NCI-H2081 treated with DMSO at 0.1 percent for 48 hours (cell line): ENCODE measurements at places on chromosomes 6 and 20.
A peak's percentile ranks its signal among the peaks of the same experiment; 100 is the strongest.

DNA sequence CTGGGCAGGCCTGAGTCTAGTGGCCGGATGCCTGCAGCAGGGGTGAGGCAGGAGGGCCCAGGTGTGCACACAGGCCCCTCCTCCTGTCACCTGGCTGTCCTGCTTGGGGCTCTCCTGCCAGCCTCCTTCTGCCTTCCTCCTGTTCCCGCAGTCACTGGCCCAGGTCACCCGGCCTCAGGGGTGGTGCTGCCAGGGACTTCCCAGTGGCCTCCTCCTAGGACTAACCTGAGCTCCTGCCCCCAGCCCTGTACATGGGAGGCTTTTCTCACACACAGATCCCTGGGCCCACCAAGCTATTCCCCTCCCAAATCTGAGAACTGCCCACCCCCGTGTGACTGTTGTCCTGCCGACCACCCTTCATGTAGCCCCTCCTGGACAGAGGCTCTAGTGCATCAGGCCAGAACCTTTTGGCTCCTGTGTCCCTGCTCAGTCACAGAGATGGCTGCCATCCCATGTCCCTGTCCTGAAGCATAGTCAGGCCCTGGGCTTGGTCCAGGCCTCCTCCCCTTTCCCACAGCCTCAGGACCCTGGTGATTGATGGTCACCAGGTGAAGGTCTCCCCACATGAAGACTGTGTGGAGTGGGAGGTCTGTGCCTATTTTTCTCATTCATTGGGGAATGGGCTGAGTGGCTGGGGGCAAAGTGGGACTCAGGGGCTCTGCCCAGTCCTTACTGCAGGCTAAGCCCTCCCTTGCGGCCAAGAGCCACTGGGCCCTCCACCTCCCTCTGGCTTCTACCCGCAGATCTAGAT, 1.1 kb upstream of the ULBP1 start:
- DNase-seq, result no peak

- DNase-seq, result no peak
These were observed 10.4 kb upstream of the ABHD16B start for GRCh38 chr20:63850689-63851547.

GRCh38 chr6:104428184-104428583, 431.5 kb downstream of the HACE1 start:
- no peak for DNase-seq

GRCh38 chr6:7215131-7215530, 97.9 kb downstream of the SSR1 start:
- no peak for DNase-seq

- DNase-seq, result no peak
These were observed at the start of gene CST2 for GRCh38 chr20:23826541-23827021. CST2 (minus strand) TSS chr20:23826729; CDS start chr20:23826660, 69 bp downstream.

- DNase-seq, result no peak
These were observed 19.9 kb downstream of the UQCC2 start for GRCh38 chr6:33691456-33692077.

DNA sequence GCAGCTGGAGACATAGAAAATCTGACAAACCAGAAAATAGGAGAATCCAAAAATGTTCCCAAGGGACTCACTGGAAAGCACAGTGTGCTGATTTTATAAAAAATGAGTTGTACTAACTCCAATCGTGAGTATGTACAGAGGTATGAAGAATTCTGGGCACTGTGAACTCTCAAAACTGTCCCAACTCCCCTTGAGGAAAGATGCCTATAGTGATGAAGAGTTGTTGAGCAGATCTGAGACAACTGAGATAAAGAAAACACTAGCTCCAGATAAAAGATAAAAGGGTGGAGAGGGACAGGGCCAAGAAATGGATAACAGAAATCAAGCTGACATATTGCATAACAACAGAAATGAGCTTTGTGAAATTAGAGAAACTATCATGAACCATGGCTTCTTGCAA, 481.4 kb downstream of the MAFB start:
- DNase-seq, result no peak

- no peak for DNase-seq
These were observed 167.1 kb downstream of the PHF3 start for GRCh38 chr6:63802606-63803206.

GRCh38 chr6:35072051-35072697, 69.0 kb downstream of the TCP11 start:
- no peak for DNase-seq

DNA sequence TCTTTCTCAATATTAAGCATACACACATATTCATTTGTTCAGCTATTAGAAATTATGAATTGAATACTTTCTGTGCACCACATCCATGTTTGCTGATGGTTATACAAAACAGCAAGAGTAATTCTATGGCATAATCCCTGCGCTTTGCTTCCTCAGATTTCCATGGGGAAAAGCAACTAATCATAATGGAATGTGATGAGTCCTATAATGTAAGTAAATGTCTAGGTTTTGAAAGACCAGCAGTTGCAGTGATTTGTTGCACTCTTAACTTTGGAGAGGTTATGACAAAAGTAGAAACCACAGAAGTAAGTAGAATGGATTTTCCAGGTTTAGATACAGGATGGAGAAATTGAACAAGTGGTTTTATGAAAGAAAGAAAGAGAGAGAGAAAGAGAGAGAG, 652.1 kb downstream of the CBLN4 start:
- no peak for DNase-seq

DNA sequence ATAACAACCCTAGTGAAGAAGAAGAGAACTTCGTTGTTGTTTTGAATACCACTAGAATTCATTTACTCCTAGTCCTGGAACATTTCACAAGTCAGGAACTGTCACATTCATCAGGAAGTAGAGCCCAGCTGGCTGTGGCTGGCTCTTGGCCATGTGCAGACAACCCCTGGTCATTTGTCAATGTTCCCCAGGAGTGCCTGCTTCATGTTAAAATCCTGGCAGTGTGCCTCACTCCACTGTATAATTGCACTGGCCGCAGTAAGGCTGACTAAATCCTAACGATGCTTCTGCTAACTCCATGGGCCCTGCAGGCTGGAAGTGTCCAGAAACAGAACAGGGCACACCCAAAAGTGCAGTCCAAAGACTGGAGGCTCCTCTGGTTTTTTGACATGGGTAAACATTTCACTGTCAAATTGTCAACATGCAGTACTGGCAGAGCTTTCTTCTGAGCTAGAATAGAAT, 41.5 kb upstream of the ADGRF1 start:
- DNase-seq, result peak; percentile 44

DNA sequence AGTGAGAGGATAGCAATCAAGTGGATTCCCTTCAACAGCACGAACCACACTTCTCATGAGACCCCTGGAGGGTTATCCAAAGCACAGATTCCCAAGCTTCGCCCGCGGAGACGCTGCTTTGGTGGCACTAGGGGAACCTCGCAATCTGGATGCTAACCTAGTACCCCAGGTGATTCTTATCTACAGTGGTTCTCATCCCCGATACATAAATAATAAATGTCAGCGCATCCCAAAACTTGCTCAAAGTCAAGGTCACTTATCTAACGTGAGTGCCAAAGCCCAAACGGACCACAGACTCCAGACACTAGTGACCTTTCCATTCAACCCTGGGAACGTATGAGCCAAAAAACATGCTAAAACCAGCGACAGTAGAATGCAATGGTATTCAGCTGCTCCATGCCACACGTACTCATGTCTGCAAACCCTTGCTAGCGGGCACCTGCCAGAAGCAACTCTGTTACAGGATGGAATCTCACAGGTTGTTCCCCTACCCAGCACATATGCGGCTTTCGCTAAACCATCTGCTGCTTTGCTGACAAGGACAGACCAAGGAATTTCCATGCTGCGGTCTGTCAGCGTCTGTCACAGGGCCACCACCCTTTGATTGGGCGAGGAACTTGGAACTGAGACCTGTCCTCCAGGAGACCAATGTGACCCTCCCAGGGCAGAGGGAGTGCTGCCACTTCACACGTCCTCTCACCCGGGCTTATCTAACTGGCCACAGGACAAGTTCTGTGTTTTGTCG, 16.8 kb downstream of the MYLK4 start:
- DNase-seq, result no peak

- DNase-seq, result no peak
These were observed 71.0 kb downstream of the EDN3 start for GRCh38 chr20:59371431-59371830.

GRCh38 chr6:123745895-123746294, 57.8 kb upstream of the NKAIN2 start:
- DNase-seq, result no peak

DNA sequence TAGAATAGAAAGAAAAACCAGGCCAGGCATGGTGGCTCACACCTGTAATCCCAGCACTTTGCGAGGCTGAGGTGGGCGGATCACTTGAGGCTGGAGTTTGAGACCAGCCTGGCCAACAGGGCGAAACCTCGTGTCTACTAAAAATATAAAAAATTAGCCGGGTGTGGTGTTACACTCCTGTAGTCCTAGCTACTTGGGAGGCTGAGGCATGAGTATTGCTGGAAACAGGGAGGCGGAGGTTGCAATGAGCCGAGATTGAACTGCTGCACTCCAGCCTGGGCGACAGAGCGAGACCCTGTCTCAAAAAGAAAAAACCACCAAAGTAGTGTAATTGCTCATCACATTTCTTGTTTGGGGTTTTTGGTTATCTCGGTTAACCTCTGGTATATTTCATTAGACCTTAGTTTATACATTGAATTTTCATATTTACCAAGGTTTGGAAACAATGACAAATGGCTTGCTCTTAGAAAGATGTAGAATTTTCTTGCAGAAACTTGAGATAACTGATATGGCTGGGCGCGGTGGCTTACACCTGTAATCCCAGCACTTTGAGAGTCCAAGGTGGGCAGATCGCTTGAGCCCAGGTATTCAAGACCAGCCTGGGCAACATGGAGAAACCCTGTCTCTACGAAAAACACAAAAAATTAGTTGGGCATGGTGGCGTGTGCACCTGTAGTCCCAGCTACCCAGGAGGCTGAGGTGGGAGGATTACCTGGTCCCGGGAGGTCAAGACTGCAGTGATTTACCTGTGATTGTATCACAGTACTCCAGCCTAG, 14.2 kb downstream of the ITCH start:
- no peak for DNase-seq

- no peak for DNase-seq
These were observed 96.8 kb downstream of the BCKDHB start for GRCh38 chr6:80203283-80203682.

GRCh38 chr6:26594730-26595632, 1.8 kb upstream of the ABT1 start:
- DNase-seq, result peak; percentile 14

DNA sequence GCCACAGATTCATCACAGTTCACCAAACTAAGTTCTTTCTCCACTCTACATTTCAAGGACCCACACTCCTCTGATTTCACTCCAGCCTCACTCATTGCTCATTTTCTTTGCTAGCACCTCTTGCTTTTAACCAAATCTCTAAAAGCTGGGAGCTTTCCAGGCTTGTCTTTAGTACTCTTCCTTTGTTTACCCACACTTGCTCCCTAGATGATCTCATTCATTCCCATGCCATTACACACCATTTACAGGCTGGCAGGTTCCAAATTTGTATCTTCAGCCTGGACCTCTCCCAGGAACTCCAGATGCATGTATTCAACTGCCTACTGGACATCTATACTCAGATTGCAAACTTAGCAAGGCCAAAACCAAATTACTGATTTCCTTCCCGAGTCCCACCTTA, 5.3 kb upstream of the GUCA1B start:
- no peak for DNase-seq

GRCh38 chr20:54555150-54555549, 79.8 kb downstream of the DOK5 start:
- no peak for DNase-seq

DNA sequence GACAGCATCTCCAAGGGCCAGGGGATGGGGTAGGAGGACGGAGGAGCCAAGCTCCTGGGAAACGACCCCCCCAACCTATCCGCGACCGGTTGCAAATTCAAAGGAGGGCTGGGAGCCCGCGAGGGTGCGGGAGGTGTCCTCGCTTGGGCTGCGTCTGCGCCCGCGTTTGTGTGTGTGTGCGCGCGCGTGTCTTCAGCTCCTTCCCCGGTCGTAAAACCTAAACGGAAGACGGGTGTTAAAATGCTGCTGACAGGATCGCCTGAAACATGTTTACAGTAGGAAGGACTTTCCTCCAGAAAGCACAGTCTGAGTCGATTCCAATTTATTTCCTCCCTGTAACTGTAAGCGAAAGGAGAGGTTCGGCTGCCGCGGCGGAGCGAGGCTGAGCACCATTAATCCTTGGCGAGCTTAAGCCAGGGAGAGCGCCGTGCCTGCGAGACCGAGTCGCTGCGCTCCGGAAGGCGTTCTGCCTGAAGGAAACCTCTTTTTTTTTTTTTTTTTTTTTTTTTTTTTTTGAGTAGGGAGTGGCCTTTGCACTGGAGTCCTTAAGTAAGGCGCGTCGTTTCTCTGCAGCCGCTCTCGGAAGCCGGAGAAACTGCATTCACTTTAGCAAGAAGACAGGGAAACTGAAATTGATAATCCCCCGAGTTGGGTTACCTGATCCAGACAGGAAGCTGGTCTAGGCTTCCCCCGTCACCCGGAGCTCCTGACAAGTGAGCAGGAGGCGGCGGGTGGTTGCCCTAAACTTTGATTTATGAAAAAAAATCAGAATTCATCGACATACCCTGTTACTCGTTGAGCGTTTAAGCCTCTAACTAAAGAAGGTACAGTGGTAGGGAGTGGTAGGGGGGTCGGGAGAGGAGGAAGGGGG, 4.8 kb upstream of the SOX4 start:
- peak; percentile 53 for DNase-seq

DNA sequence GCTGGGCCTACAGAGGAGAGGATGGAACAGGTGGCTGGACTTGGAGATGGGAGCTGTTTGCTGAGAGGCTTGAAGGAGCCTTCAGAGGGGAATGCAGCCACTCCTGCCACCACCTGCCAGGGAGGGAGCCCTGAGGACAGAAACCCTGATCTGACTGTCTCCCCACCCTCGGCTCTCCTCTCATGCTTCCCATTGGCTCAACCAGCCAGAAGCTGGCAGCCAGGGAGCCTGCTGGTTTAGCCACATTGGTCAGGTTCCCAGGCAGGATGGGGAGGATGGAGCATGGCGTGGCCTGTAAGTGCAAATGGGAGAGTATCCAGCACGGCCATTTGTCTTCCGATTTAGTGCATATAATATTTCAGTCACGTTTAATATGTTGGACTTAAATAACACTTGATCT, 12.8 kb downstream of the TREM1 start:
- no peak for DNase-seq

GRCh38 chr6:33172688-33173534, 19.4 kb downstream of the COL11A2 start:
- DNase-seq, result no peak

GRCh38 chr6:138331984-138332383, 45.7 kb upstream of the SMIM28 start:
- DNase-seq, result no peak

DNA sequence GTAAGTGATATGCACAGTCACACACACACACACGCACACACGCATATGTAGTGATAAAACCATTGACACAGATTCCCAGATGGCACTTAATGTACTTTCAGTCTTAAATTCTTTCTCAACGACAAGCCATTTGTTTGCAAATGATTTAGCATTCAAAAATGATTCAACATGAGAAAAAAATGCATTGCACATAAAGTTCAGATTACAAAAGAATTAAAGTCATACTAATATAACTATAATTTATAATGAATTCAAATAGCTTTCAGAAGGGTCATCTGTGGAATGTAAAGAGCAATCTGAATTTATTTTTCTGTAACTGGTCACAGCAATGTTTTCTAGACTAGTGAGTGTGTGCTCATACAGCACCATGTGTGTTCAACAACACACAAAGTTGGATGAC, 521.6 kb upstream of the ZNF337 start:
- DNase-seq, result no peak
